T-helper 17 cell (primary cell): ENCODE measurements at places on chromosomes 7 and 10.

DNA sequence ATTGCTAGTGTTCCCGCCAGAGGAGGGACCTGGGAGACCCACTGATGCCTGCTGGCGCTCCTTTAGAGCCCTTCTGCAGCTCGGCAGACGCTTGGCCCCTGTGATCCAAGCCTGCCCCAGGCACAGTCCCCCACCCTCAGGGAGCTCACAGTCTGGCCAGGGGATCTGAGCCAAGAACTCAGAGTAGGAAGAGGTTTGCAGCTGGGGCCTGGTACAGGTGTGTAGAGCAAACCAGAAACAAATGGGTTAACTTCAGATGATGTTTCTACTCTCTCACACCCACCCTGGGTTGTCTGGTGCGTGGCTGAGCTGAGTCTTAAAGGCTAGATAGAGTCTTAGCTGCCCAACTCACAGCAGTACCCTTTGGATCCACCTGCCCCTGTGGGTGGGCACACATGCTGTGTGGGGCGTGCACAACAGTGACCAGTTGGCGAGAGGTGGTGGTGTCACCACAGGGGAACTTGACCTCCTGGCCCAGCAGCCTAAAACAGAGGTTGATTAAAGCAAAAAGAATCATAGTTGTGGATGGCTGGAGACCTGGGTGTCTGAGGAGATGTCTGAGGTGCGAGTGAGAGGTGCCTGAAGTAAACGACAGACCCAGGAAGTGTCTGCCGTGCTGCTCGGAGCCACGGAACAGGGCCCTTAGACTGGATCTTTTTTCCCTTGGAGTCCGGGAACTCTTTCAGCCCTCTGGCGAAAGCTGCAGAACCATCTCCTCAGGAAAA is 31.2 kb upstream of the SRGN start:
- no peak for DNase-seq

DNA sequence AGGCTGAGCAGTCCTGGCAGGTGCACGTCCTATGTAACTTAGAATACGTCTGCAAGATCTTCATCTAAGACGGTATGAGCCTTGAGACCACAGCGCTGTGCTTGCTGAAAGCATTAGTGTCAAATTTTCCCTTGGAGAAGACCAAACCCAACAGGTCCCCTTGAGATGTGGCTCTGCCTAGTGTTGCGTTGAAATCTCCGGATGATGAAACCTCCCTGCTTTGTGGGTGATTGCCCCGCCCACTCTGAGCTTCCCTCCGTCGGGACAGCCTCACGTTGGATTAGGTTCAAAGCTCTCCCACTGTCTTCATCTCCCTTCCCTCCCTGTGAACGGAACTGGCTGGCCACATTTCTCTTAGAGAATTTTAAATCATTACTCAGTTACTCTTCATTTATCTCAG is 102.0 kb downstream of the ADARB2 start:
- no peak for DNase-seq

- DNase-seq: no peak
Measured at GRCh38 chr10:43667761-43668386, 19.2 kb upstream of the ZNF32 start.

- no peak for DNase-seq
Measured at GRCh38 chr7:51158211-51158610, 158.4 kb downstream of the COBL start.

GRCh38 chr10:24639124-24639523 is 84.6 kb downstream of the ARHGAP21 start:
- no peak for DNase-seq

GRCh38 chr10:118551535-118552100 is 43.8 kb downstream of the PRLHR start:
- no peak for DNase-seq

DNA sequence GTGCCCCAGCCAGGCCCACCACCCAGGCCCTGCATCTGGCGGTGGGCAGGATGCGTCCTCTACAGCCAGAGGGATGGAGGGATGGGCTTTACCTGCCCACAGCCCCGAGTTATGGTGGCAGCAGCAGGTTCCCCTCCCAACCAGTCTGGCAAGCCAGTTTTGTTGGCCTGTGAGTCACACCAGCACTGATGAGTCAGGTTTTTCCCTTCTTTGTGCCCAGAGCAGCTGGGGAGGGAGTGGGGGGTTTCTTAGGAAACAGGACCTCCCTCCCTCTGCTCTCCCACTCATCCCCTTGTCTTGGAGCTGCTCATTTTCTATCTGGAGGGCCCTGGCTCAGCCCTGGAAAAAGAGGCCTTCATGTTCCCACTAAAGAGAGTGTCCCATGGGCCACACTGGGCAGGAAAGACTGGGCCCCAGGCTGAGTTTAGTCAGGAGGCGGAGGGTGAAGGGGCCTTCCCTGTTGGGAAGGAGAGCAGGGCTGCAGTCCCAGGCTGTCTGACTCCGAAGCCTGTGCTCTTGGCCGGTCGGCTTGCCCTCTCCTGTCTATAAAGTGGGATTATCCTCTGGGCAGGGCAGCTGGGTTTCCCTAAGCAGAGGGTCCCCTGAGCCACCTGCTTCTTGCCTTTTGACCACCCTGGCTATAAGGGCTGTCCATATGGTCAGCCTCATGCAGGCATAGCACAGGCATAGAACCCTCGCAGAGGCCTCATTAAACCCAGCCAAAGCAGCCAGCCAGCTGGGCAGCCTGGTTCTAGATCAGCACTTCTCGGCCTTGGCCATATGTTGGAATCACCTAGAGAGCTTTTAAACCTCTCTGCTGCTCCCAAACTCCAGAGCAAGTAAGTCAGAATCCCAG is 30.2 kb upstream of the ANKRD2 start:
- DNase-seq: no peak

- DNase-seq: no peak
Measured at GRCh38 chr10:132297526-132297925, 10.2 kb downstream of the STK32C start.

GRCh38 chr10:112732277-112732921 is 217.6 kb upstream of the TCF7L2 start:
- DNase-seq: no peak

GRCh38 chr10:30828680-30829079 is 199.1 kb upstream of the LYZL2 start:
- DNase-seq: no peak

GRCh38 chr10:61066661-61067344 is 122.8 kb upstream of the RHOBTB1 start:
- DNase-seq: no peak

- no peak for DNase-seq
Measured at GRCh38 chr10:110389255-110389654, 84.5 kb upstream of the SMNDC1 start.

DNA sequence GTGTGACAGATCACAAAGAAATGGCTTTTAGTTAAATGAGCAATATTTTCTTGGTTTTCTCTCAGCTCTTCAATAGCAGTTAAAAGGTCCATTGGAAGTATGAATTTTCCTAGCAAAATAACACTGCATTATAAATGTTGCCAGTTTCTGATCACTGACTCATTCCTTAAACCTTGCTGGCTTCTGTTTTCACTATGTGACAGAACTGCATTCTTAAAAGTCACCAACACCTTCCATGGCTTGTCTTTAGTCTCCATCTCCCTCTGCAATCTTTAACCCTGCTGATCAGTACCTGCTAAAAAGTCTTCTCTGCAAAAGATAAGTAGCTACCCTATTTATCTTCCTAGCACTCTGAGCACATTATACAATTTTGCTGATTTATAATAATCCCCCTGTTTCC is 405.0 kb upstream of the LRRN3 start:
- DNase-seq: no peak

- no peak for DNase-seq
Measured at GRCh38 chr10:61986788-61987492, 85.4 kb downstream of the ARID5B start.

- DNase-seq: no peak
Measured at GRCh38 chr10:123398180-123398591, 244.0 kb downstream of the BUB3 start.

GRCh38 chr7:81277691-81278090 is 358.8 kb upstream of the SEMA3C start:
- no peak for DNase-seq

- DNase-seq: no peak
Measured at GRCh38 chr7:150877536-150877935, 25.2 kb downstream of the AOC1 start.

DNA sequence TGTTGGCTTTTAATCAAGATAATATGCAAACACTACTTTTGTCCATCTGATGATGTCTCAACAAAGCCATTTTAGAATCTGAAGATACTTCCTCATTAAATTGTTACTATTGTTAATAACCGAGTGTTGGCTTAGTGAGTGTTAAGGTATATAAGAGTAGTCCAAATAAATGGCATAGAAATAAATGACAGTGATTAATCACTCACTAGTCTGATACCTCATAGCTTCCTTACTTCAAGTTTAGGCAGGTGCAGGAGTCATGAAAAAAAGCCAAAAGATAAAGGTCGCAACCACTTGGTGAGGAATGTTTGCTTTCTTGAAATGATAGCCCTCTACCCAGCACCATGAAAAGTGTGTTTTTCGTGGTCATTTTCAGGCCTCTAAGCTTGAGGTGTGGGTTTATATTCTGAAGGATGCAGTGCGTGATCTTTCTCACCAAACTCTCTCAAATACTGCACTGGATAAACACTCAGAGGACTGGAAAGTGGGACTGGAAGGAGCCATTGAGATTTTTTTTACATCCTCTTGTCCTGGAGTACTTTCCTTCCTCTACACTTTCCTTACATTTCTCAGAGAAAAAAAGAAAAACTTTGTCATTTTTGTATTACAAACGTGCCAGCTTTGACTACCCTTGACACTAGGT is 138.1 kb downstream of the KIAA1217 start:
- no peak for DNase-seq

- no peak for DNase-seq
Measured at GRCh38 chr10:42999385-43000020, 77.4 kb upstream of the RET start.

DNA sequence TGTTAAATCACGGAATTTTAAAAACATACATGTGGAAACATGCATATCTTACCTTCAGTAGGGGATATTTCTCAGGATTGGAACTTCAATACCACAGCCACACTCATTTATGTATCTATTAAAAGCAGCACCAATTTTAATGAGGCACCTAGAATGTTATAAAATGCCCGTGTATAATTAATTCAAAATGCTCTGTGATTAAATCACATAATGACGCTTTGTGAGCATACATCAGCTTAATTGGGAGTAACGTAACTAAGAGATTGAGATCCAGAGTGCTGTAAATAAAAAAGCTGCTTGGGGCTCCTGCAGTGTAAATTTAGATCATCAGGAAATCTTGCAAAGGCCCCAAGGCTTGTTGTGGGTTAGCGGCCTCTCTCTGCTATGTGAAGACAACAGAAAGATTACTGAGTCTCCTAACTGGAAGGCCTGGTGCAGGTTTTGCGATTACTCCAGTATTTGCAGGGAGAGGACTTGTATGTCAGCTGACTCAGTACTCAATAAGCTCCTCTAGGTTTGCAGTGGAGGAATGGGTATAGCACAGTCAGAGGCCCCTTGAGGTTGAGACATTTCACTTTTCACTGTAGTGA is 195.5 kb upstream of the PHYHIPL start:
- DNase-seq: no peak

- no peak for DNase-seq
Measured at GRCh38 chr10:70601746-70602145, 795 bp downstream of the PRF1 start.

DNA sequence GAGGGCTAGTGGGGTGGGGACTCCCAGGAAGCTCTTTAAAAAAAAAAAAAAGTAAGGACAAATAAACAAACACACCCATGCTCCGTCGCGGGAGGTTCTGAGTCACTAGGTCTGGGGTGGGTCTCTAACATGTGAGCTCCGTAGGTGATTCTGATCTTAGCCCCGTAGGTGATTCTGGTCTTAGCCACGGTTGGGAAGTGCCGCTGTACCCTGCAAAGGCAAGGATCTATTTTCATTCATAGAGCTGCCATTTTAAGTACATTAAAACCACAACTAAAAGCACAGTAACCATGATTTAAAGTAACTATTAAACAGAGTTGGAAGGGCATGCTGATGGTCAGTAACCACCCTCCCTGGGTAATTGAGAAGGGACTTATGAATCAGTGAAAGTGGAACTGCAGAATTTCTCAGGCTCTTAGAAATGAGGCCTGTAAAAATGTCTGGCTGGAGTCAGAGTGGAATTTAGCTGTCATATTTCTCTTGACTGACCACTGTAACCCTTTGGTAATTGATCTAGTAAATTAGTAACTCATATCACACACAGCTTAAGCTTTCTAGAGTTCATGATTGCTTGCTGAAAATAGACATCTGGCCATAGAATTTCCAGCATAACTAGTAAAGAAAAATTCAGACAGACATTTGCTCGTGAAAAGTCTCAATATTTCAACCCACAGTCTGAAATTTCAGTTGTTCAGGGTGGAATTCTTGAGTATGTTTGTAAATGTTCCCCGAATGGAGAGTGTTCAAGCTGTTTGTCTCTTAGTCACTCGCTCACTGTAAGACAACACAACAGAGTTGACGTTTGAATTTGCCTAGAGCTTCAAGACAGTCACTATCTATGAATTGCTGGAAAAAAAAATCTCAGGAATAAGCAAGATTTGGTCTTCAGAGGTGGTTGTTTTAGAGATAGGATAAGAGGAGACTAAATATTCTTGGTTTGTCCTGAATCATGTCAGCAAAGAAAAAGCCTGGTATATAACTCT is 34.2 kb upstream of the TCF7L2 start:
- DNase-seq: no peak

- DNase-seq: no peak
Measured at GRCh38 chr7:65983965-65984658, 2.1 kb upstream of the GUSB start.

- no peak for DNase-seq
Measured at GRCh38 chr10:110141871-110142635, 65.4 kb upstream of the MXI1 start.

- DNase-seq: no peak
Measured at GRCh38 chr7:105230486-105230885, 158.2 kb downstream of the SRPK2 start.

DNA sequence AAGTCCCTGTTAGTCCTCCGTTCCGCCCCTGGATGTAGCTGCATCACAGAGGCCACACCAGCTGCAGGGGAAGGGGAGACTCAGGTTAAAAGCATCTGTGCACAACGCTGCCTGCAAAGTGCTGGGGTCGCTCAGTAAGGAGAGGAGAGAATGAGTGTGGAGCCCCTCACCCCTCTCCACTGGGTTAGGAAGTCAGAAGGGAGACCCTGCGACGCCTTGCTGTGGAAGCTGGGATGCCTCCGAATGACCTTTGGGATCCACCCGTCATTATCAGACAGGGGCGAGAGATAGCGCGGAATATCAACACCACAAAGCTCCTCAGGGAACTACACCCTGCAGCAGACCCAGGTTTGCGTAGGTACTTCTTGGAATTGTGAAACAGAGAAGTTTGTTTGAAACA is 167.7 kb upstream of the SHH start:
- DNase-seq: no peak

DNA sequence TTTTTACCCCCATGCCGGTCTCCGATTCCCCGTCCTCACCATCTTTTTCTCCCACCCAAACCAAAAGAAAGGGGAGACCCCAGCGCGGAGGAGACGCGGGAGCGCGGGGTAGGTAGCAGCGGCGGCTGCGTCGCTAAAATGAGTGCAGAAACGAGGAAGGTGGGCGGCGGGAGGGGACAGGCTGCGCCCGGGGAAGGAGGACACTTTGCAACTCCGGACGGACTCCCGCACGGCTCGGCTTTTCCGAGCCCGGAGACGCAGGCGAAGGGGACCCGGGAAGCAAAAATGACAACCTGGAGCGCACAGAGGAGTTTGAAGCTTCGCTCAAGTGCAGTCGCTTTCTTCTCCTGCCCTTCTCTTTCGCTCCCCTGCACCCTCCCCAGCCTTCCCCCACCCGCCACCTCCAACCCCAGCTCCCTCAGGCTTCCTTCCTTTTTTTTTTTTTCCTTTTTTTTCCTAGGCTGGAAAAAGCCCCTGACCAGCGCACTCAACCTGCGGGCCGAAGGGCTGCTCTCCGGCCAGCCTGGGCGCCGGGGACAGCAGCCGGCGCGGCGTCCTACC is 453 bp downstream of the SFMBT2 start:
- DNase-seq: no peak

GRCh38 chr10:27770181-27770580 is 24.6 kb upstream of the MKX start:
- DNase-seq: no peak
